Astrocyte of the spinal cord (primary cell): ENCODE measurements at places on chromosomes 1 and 21.

- no peak for DNase-seq
Observed at GRCh38 chr1:57122031-57122430, 156.2 kb upstream of the C8B start.

GRCh38 chr1:233242827-233243483, 52.6 kb downstream of the PCNX2 start:
- no peak for DNase-seq

- no peak for DNase-seq
Observed at GRCh38 chr1:86153836-86154235, 2.7 kb downstream of the COL24A1 start.

- DNase-seq, result no peak
Observed at GRCh38 chr1:203776636-203777035, 11.7 kb downstream of the LAX1 start.

GRCh38 chr1:154547105-154547732, 11.2 kb downstream of the UBE2Q1 start:
- DNase-seq, result no peak

DNA sequence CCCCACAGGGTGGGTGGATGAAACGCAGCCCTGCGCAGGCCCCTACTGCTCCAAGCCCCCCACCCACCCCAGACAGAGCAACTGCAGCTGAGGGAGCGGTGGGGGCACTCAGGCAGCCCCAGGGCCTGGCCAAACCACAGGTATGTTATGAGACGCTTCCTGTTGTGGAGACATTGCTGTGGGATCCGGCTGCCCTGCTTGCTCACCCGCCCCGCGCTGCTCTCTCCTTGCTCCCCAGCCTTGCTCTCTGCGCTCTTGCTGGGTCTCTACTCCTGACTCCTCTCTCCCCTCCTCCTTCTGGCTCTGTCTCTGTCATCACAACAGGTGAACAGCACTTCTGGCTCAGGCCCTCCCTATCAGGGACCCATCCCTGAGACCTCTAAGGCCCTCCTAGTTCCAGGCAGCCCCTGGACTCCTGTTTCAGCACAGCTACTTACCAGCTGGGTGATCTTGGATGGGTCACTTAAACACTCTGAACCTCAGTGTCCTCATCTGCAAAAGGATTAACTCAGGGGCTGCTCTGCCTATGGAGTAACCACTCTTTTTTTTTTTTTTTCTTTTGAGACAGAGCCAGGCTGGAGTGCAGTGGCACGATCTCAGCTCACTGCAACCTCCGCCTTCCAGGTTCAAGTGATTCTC, 15.9 kb downstream of the COL8A2 start:
- DNase-seq, result peak; percentile 82

GRCh38 chr1:164363980-164364379, 195.0 kb upstream of the PBX1 start:
- DNase-seq, result no peak

DNA sequence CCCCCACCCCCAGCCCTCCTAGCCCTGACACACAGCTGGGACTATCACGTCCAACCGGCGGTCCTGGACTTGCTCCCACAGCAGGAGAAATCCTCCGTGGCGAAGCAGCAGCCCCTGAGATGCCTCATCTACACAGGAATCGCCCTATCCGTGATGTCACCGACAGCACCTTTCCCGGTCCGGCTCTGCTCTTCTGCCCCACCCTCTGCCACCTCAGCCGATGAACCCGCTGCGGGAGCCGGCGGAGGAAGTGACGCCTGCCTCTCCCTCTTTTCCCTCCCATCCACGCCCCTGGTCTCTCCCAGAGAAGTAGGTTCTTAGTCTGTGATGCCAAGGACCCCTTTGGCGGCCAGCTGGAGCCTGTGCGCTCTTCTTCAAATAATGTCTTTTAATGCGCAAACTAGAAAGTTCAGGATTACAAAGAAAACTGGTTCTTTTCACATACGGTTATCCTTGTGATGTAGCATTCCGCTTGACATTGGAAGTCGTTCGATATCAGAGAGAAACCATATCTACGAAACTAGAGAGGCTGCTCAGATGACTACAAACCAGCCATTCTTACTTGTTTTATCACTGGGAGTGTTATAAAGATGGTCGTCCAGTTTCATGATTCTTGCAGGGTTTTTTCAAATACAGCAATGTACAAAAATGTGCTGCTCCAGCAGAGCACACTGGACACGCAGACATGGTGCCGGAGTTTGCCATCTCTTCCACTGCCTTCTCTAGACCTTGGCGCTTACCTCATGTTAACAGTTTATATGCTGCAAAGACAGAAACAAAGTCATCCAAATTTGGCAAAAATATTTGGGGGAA, 120.3 kb downstream of the PPIAL4G start:
- DNase-seq, result peak; percentile 48

DNA sequence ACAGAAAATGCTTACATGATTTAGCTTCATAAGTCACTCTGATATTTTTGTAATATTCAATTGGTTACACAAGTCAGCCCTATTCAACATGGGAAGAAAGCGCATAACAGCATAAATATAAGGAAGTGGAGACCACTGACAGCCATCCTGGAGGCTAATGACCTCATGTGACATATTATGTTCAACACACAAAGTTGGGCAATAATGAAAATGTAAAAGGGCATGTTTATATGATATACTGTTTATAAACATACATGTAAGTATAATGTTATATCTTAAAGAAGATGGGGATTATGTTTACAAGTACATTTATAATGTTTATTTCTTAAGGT, 30.2 kb downstream of the EVI5 start:
- no peak for DNase-seq

- no peak for DNase-seq
Observed at GRCh38 chr1:78607944-78608343, 12.3 kb upstream of the IFI44L start.

- peak; percentile 98 for DNase-seq
Observed at GRCh38 chr21:36909901-36910561, 56.4 kb downstream of the HLCS start.

DNA sequence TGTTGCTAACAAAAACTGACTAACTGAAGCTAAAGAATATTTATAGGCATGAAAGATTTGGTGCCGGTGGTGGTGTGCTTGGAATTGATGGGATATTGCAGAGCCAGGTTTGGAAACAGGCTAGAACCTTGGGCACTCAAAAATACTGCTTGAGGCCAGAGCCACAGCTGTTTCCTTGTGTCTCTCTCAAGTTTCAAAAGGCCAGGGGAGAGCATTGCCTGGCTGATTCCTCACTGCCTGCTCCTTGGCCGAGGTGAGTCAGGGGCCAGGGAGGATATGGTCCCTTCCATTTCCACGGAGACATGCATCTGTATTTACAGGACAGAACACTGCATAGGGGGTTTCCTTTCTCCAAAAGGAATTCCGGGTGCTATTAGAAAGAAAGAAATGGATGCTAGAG, 36.1 kb upstream of the IVNS1ABP start:
- no peak for DNase-seq

DNA sequence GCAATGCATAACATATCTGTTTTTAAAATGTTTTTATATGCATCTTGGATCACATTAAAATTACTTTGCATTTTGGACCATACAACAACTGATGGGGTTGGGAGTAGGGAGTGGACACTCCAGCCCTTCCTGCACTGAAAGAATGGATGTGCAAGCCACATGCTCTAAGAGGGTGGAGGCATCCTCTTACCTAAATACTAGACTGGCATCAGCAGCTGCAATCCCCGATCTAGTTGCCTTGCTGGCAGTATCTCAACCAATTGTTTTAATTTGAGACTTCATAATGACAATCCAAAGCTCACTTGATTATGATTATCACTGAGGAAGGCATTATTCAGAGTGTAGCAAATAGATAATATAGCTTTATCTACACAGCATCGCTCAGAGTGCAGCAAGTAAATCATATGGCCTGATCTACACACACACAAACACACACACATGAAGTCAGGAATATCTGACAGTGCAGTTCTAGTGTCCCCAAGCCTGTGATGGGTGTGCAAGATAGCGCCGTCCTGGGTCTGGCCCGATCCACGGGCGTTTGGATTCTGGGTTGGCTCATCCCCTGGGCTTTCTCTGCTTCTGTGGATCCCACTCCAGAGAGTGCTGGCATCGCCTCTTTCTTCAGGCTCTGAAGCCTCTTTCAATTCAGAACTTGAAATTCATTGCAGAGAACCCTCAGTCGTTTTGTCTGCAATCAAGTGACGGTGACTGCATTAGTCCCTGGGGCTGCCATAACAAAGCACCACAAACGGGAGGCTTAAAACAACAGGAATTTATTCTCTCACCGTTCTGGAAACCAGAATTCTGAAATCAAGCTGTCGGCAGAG, 181.3 kb downstream of the ETS2 start:
- DNase-seq, result no peak

- DNase-seq, result peak; percentile 34
Observed at GRCh38 chr1:75233302-75233929, 99.2 kb downstream of the LHX8 start.

- DNase-seq, result no peak
Observed at GRCh38 chr1:162230517-162230916, 146.1 kb downstream of the SPATA46 start.

DNA sequence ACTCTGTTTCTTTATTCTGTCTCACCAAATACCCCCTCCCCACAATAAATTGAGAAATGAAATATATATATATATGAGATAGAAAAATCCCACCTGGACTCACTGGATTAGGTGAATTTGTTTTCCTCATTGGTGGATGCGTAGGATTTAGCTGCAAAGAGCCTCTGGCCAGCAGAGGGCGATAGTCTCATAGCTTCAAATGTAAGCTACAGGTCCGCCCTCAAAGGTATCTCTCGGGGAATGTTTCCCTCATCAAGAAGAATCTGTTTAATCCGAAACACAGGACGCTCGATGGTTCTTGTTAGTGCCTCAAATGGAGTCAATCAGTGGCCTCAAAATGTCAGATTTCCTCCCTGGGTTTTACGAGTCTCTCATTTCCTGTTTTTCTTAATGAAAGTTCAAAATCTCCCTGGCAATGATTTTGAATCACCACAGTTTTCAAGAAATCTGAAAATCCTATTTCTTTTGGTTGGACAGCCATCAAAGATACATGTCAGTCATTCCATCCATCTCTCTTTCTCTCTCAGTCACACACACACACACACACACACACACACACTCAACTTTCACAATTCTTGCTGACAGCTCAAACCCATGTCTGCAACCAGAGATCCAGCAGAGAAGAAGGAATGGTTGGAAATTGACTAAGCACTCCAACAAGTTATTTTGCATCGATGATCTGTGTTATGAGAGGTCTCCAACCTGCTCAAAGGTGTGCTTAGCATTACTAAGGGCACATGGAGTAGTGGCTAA, 13.9 kb upstream of the CAMK1G start:
- peak; percentile 81 for DNase-seq

DNA sequence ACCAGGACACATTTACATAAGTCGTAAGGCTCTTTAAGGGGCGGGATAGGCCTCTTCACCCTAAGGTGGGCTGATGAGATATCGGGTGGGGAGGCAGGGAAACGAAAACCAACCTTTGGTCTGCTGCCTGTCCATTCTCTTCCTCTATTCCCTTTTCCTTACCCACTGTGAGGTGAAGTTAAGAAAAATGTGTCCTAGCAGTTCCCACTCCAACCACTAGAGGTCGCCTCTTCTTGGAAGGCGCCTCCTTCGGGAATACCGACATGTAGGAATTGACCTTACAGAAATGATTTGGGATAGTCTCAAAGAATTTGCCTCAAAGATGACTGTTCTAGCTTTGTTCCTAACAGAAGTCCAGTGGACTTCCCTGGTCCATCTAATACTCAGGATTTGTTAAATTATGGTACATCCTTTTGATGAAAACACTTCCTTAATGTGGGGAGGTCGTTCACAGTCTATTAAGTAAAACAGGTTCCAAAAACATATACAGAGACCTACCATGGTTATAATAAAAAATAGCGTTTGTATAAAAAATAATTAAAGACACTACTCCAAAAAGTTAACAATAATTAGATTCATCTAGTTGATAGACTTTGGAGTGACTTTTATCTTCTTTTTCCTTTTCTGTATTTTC, 14.1 kb downstream of the AZIN2 start:
- DNase-seq, result peak; percentile 75

DNA sequence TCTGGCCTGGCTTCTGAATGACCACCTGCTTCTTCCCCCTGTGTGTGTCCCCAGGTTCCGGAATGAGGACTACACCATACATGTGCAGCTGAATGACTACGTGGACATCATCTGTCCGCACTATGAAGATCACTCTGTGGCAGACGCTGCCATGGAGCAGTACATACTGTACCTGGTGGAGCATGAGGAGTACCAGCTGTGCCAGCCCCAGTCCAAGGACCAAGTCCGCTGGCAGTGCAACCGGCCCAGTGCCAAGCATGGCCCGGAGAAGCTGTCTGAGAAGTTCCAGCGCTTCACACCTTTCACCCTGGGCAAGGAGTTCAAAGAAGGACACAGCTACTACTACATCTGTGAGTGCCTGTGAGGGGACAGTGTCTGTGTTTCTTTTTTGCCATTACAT, 3.6 kb downstream of the EFNA1 start:
- DNase-seq, result no peak

DNA sequence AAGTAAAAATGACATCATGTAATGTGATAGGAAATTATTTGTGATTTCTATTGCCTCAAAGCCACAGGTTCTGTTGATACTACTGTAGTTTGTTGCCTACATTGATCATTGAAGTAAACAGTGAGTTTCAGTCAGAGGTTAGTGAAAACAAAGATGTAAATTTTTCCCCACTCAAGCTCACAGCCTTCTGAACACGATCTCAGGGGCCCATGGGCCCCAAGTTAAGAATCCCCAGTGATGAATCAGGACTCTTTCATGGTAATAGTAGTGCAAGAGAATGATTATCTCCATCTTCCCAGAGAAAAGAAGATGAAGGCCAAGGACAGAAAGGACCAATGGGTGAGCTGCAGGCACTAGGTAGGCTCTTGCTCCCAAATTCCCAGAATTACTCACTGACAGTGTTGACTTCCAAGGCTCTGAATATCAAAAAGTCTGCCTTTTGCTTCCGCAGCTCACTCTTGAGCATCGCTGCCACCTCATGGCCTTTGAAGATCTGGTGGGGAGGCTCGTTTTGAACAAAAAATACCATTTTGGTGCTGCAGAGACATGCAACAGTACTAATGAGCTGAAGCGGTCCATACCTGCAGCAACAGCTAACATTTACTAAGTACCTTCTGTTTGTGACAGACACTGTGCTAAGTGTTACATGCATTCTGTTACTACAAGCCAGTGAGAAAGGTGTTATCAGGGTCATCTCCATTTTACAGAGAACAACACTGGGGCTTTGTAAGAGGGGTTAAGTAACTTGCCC, 113.3 kb downstream of the KIAA0319L start:
- DNase-seq, result no peak

DNA sequence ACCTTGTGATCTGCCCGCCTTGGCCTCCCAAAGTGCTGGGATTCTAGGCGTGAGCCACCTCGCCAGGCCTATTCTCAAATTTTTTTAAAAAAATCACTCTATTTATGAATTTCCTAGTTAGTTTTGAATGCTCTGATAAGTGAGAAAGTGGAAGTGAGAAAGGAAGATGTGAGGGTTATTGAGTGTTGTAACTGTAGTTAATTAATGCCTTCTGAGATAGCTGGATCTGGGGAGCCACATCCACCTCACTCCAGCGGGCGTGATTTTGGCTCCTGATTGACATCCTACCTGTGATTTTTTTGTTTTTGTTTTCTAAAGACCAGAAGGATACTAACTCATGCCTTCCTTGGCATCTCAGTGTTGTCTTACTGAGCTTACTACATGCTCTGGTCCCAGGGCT, 65.6 kb downstream of the ST3GAL3 start:
- no peak for DNase-seq

GRCh38 chr1:160432371-160432786, 32.0 kb downstream of the VANGL2 start:
- no peak for DNase-seq
